Sigmoid colon (tissue), 7 donors: ENCODE measurements at places on chromosomes 12 and 14. TPM values are rescaled to one million over a fixed set of nuclear protein-coding genes. Genes with fewer than 3 reads are reported as not detected.

The CMKLR1 gene
- total RNA-seq, result 14.8 TPM

The NEUROD4 gene
- total RNA-seq, result not detected

The RAD51AP1 gene
- total RNA-seq, result 1.1 TPM

- DNase-seq, result peak; percentile 68
These were observed 1.4 kb downstream of the TRMT61A start for GRCh38 chr14:103530390-103530789.

DNA sequence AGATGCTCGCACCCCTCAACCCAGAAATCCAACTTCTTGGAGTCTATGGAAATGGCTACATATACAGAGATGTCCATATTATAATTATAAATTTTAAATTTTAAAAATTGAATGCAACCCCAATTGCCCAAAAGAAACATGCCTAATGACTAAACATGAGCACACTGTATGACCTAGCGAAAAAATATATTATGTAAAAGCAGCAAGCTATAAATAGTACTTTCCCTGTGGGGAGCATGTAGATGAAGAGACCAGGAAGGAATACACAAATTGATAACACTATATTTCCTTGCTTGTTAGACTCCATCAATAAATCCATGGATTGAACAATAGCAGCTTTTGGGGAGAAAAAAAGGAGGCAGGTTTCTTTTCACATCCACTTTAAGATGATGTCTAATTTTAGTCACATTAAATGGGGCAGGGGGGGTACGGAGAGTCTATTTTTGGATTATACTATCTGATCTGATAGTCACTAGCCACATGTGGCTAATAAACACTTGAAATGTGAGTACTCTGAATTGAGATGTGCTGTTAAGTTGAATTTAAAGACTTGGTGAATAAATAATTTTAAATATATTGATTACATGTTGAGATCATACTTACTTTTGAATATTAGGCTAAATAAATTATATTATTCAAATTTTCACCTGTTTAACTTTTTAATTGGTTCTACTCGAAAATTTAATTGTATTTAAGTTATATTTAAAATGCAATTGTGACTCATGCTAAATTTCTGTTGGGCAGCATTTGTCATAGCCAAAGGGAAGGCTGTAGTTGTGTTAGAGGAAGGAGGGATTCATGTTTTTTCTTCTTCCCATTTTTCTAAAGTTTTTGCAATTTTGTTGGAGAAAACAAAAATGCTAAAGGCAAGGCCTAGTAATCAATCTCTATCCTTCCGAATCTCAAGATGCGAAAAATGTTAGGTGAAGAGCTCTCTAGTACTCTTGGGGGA, 17.5 kb downstream of the MAX start:
- no peak for DNase-seq

DNA sequence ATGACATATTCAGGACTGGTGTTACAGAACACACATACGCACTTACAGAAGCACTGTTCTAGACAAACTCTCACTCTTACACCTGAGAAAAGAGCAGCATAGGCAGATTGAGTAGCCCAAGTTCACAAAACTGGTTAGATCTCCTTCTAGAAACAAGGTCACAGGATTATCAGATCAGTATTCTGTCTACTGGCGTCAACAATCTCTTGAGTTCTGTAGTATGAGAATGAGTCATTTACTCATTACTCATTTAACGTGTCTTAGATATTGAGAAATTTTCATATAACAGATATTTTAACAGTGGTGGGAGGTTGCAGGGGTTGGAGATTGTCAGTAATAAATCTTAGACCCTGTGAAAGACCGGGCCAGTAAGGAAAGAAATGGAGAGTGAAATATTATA, 2.8 kb upstream of the TSPAN8 start:
- DNase-seq, result no peak

DNA sequence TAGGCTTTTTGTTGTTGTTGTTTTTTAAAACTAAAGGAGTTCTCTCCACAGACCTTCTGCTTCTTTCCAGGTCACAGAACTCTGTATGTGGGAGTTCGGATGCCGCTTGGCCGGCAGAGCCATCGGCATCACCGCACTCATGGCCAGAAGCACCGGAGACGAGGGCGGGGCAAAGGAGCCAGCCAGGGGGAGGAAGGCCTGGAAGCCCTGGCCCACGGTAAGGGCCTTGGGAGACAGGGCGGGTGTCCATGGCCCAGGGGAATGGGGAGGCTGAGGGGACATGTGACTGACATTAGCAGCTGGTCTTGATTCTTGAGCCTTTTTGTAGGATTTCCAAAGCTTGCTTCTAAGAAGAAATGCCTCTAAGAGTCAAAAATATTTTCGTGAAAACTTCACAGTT, 26.2 kb downstream of the SLC4A8 start:
- no peak for DNase-seq
